Neural progenitor cell (in vitro differentiated cells): ENCODE measurements at places on chromosomes 1 and 21.

- no peak for DNase-seq
These were observed 102.7 kb downstream of the ADARB1 start for GRCh38 chr21:45177039-45177438.

DNA sequence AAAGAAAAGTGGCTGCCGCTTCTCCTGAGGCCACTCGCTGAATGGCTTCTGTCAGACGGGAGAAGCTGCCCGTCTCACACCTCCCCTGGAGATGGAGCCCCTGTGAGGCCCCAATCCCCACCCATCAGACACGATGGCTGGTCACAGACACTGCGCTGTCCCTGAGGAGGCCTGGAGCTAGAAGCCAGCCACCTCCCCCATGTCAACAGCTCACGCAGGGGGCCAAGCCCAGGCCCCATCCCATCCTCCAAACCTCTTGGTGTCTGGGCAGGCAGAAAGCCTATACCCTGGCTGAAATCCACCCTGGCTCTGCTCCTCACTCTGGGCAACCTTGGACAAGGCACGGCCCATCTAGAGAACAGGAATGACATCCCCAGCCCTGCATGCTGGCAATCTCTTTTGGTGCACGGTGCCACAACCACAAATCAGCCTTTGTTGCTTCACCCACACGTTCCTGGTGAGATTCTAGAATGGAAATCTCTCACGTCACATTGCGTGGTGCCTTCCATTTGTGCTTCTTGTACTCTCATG lies 273.9 kb upstream of the VAMP3 start:
- no peak for DNase-seq

GRCh38 chr1:4693891-4694290 lies 39.5 kb downstream of the AJAP1 start:
- no peak for DNase-seq

DNA sequence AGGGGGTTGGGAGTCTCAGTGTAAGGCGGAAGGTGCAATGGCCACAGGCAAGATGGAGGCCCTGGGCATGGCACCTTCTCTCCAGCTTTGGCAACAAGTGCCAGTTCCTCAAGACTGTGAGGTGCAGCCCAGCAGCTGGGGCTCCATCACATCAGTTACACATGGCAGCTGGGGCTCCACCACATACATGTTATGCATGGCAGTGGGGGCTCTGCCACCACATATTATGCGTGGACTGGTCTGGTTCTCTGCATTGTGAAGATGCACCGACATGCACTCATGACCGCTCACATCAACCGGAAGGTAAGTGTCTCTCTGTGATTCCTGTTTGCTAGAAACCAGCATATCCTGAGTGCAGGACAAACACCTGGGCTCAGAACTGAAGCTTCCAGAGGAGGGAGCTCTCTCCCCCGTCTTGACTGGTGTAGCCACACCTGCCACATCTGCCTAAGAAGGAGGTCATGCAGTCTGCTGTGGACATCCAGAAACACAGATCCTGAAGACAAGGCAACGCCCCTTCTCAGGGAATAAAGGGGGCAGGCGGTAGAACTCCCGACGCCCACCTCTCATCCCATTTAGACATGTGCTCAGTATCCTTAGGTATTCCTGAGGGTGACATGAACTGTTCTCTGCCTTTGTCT lies 104.1 kb upstream of the TMPRSS2 start:
- DNase-seq: peak; percentile 64

DNA sequence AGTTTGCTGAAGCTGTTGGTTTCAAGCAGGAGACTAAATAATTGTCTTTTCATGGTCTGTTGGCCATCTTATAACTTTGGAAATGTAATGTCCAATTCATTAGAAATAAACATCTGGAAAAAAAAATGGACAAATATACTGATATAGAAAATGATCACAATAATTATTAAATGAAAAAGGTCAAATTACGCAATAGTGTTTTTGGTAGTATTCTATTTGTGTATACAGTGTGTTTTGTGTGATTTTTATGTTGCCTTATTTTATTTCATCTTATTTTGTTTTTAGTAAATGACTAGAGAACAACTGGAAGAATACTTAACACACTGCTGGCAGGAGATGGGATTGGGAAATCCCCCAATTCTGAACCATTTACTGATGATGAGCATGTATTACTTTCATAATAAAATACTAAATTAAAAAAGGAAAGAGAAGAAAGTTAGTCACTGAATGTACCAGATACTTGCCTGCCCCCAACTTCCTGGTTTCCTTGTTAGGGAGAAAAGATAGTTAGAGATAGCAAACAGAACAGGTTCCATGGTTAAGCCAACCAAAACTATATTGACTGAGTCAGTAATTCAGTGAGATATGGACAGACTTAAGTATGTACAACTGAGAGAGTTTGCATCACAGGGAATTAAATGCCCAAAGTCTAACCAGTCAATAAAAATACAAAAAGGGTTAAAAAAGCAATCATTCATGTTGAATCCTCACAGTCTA lies 24.0 kb upstream of the SAMD13 start:
- DNase-seq: no peak

DNA sequence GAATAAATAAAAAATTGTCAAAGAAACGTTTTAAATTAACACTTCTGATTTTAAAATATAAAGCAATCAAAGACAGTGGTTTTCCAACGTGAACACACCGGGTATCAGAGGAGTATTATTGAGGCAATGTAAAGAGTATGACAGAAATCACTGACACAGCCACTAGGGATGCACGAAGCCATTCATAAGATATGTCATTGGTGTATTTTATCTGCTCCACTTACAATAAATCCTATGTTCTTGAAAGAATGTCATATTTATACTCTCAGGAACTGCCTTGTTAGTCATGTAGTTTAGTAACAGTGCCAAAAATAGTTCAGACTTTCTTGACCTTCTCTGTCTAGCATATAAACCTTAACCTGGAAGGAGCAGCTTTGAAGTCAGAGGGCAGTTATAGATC lies 835.0 kb upstream of the NCAM2 start:
- no peak for DNase-seq

DNA sequence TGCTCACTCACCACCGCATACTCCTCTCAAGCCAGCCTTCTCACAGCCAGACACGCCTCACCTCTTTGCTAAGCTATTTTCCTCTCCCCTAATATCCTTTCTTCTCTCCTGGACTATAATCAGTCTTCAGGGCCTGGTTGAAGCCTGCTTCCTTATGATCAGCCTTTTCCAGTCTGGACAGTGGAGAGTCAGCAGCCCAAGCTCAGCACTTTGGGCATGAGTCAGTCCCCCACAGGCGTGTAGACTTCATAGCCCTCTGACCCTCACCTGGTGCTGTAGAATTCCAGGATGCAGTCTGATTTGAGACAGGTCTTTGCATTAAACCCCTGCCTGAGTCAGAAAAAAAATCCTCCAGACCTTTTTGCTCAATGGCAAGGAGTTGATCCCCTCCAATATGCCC lies 2.5 kb downstream of the HPCAL4 start:
- no peak for DNase-seq

DNA sequence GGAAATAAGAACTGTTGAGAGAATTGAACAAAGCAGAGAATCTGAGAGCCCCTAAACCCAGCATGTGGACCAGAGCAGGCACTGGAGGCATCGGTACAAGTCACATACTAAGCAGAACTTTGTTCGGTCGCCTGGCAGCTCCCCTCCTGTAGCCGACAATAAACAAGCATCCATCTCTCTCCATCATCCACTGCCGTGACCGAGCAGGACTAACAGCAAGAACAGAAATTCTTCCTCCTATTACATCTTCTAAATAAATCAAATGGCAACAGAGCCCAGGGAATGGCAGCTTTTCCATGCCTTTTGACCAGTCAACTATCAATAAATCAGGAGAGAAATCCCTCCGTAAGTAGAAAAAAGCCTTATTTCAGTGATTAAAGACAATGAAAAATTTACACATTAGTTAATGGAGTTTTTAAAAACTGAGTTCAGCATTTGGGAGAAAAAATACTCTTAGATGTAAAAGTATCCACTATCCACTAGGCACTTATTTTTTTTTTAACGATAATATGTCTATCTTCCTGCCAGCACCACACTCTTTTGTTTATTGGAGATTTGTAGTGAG lies 36.5 kb downstream of the PTPN14 start:
- peak; percentile 36 for DNase-seq

DNA sequence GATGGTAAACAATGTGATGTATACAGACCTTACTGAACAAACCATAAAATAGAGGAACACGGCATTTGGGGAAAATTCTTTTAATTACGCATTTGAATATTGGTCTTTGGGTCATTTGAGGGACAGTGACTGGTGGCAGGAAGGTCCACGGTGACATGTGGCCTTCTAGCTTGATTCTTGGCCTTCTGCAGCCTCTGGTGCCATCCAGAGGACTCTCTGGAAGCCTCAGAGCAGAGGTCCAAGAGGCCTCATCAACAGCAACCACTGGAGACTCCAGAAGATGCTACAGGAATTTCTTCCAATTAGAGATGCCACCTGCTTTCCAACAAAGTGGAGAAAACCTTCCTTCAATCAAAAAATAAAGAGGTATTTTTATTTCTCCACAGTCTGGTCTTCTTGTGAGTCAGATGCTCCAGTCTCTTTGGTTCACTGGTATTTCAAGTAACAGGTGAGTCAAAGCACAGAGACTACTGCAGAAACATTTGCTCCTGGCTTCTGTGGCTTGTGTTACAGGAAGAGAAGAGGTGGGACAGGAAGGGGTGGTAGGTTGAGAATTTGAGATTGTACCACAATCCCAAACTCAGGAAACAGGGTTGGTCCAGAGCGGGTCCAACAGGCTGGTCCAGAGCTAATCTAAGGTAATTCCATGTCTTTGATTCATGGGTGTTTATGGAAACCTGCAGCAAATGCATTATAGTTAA lies 2.7 kb upstream of the F5 start:
- DNase-seq: no peak

DNA sequence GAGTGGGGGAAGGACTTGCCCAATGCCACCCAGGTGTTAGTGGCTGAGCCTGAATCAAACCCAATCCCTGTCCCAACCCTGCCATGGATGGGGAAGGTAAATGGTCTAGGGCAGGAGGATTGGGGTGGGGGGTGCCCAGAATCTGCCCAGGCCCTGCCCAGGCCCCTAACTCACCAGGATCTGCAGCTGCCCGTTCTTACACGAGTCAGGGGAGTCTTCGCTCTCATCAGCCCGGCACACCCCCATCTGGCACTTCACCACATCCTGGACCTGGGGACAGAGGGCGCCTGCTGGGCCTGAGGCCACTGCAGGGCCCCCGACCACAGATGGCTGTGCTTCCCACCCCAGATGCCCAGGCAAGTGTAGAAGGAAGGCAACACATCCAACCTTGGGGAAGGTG lies 28.5 kb upstream of the COL16A1 start:
- no peak for DNase-seq

GRCh38 chr1:89567797-89568196 lies 43.2 kb downstream of the LRRC8B start:
- no peak for DNase-seq

- DNase-seq: no peak
These were observed 66.4 kb downstream of the ANKRD13C start for GRCh38 chr1:70288166-70288565.

DNA sequence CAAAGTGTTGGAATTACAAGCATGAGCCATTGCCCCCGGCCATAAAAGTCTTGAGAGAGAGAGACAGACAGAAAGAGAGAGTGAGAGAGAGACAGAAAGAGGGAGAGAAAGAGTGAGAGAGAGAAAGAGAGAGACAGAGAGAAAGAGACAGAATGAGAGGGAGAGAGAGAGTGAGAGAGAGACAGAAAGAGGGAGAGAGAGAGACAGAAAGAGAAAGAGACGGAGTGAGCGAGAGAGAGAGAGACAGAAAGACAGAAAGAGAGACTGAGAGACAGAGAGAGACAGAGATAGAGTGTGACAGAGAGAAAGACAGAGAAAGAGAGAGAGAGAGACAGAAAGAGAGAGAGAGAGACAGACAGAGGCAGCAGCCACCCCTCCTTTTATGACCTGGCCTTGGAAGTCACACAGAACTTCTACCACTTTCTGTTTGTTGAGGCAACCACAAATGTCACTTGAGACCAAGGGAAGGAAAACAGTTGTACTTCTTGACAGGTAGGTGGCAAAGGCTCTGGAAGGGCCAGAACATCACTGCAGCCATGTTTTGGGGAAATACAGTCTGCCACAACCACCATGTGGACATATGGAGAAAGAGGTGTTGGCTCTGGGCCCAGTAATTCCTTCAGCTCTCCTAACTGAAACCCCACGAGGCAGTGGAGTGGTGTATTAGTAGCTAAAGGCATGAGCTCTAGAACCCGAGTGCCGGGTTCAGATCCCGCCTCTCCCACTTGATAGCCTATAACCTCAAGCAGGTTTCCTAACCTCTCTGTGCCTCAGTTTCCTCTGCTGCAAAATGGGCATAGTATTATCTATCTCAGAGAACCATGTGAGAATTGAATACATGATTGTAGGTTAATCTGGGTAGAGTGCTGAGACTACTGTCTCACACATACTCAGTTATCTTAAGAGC lies 50.6 kb downstream of the TNFRSF8 start:
- DNase-seq: no peak

GRCh38 chr1:1171546-1172340 lies 1.9 kb upstream of the TTLL10 start:
- DNase-seq: peak; percentile 1

- no peak for DNase-seq
These were observed 26.6 kb downstream of the ATF3 start for GRCh38 chr1:212635141-212635631.

- DNase-seq: peak; percentile 66
These were observed 98.5 kb downstream of the DISC1 start for GRCh38 chr1:231724876-231725647.

- DNase-seq: no peak
These were observed 38.2 kb downstream of the BCL9 start for GRCh38 chr1:147579532-147579931.

- no peak for DNase-seq
These were observed 165.7 kb upstream of the SYT6 start for GRCh38 chr1:114319418-114319817.

DNA sequence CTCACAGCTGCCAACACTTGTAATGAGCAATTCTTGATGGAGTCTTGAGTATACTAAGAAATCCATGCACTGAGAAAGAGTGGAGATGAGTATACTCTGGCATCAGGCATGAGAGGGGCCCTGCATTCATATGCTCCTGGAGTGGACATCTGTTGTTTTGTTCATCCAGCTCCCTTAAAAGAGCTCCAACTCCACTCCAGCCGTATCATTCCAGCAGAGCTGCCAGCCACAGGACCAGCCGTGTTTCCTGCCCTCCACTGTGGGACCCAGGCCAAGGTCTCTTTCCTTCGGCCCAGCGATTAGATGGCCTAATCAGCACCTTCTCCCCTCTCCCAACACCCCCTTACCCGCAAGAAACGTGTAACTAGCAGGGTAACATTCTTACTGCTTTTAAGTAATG lies 144.5 kb downstream of the OMA1 start:
- DNase-seq: no peak

- peak; percentile 90 for DNase-seq
These were observed 39.8 kb upstream of the CLIC4 start for GRCh38 chr1:24705260-24706073.

- no peak for DNase-seq
These were observed 30.4 kb upstream of the FMO1 start for GRCh38 chr1:171217658-171218443.

DNA sequence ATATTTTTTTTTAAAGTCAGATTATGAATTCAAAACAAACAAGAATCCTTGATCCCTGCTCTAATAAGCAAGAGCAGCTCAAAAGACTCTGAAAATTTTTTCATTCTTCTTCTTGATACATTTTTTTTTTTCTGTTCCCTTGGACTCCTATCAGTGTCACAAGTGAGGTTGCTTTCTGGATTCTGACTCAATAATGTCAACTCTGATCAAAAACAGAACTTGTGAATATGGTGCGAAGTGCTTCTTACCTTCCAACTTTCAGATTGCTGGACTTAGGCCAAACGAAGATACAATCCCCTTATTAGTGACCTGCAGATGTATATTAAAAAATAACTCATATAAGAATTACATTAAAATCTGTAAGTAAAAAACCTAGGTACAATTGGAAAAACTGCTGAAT lies 136.1 kb downstream of the GPATCH2 start:
- DNase-seq: no peak

- DNase-seq: no peak
These were observed 10.5 kb downstream of the WNT9A start for GRCh38 chr1:227937031-227937837.
